ENCODE measurements at places on chromosomes 13 and 19.
A peak's percentile ranks its signal among the peaks of the same experiment; 100 is the strongest.

DNA sequence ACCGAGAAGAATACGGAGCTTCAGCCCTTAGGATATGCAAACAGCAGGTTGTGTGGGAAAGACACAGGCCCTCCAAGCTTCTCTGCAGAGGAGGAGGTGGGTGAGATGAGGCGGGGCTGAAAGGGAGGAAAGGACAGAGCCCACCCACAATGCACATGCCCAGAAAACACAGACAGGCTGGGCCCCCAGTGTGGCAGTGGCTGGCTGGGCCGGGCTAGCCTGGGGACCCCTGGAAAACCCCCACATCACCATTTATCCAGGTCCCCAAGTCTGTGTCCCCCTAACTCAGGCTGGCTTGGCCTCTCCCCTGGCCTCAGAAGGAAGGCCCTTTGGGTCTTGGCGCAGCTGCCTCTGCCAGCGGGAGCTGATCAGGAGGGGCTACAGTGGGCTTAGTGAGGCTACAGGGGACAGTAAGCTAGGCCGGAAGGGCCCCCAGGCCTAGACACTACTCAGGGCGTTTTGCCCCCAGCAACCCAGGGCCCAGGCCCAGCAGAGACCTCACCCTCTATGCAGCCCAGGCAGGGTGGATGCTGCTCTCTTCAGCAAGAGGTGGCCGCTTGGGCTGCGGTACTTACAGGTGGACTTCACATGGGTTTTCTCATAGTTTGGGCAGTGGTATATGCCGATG lies 119.5 kb downstream of the TUBA3C start:
- no peak for DNase-seq

- no peak for DNase-seq
Measured at GRCh38 chr13:113489171-113489548, 1.4 kb downstream of the DCUN1D2 start.

DNA sequence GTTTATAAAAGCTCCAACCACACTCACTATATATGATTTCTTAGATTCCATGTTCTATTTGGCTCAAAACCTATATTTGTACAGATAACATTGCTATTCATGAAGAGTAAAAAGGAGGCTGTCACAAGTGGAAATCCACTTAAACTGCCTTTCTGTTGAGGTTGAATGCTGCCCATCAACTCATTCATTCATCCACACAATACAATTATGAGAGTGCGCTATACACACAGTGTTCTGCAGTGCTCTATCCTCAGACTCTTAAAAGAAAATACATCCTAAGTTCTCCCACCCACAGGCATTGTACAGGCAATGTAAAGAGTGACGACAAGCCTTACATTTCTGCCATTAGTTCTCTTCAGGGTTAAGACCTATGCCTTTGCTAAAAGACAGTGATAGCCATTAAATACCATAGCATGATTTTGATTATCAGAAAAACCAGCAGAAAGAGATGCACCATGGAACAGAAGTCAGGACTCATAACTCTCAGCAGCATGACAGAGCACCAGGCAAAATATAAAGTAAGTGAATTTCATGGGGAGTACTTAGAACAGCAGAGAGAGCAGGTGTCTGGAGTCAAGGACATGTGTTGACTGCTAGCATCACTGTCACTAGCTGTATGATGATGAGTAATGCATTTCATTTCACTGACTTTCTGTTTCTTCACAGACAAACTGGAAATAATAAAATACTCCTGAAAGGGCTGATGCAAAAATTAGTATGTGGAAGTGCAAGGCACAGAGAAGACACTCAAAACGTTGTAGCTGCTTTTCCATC lies 218.0 kb downstream of the RBM26 start:
- DNase-seq = no peak

- no peak for DNase-seq
Measured at GRCh38 chr13:110340812-110341444, 33.8 kb downstream of the COL4A2 start.

GRCh38 chr13:59356607-59357006 lies 807.1 kb downstream of the DIAPH3 start:
- peak; percentile 20 for DNase-seq

DNA sequence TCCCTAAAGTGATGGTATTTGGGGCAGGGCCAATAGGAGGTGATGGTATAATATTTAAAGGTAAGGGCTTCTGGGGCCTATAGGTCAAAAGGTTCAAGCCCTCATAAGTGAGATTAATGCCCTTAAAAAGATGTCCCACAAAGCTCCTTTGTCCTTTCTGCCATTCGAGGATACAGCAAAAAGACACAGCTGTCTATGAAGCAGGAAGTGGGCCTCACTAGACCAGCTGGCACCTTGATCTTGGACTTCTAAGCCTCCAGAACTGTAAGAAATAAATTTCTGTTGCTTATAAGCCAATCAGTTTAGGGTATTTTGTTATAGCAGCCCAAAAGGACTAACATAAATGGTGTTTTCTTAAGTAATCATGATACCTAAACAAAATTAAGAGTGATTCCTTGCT lies 27.2 kb upstream of the POU4F1 start:
- no peak for DNase-seq

Data from NCI-H2081 treated with DMSO at 0.1 percent for 48 hours (cell line).